Colonic mucosa (tissue), 4 donors: ENCODE measurements at places on chromosomes 13 and 19. TPM values are rescaled to one million over a fixed set of nuclear protein-coding genes. Genes with fewer than 3 reads are reported as not detected.

SPACA4 gene
- not detected for total RNA-seq

SIGLEC10 gene
- total RNA-seq, result 1.4 TPM

KLK13 gene
- total RNA-seq, result not detected

PGLYRP2 gene
- not detected for total RNA-seq

RUBCNL gene
- 29.1 TPM for total RNA-seq

FAM83E gene
- total RNA-seq, result 150 TPM

ATP4B gene
- total RNA-seq, result not detected

GIPR gene
- total RNA-seq, result 8.3 TPM

GRK1 gene
- total RNA-seq, result 0.10 TPM

CYP4F3 gene
- total RNA-seq, result 7.8 TPM

DNA sequence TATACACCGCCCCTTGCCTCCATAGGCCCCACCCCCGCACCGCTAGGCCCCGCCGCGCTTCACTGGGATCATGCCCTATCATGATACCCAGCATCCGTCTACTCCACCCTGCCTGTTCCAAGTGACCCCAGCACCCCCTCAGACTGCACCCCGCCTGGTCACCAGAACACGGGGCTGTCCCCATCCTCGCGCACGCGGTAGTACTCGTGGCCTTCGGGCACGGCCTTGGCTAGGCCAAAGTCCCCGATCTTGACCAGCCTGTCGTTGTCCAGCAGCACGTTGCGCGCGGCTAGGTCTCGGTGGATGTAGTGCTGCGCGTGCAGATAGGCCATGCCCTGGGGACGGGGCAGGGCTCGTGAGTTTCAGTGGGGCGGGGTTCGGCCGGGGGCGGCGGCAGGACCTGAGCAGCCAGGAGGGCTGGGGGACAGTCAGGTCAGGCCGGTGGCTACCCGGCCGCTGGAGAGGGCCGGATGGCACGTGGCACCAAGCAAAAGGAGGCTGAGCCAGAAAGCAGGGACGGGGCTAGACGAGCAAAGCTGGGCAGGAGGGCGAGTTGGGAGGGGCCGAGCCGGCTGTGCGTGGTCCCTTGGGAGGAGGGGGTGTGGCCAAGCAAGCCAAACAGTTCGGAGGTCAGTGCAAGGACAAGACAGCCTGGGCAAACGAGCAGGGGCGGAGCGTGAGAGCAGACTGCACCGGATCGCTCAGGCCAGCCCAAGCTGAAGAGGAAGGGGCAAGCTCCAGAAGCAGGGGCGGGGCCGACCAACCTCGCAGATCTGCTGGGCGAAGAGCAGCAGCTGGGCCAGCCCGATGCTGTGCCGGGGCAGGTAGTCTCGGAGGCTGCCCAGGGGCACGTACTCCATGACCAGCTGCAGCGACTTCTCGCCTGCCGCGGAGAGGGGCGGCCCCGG is 13.6 kb upstream of the ICAM3 start:
- H3K36me3 ChIP-seq, result peaks cover 14% of the 10 kb centered on the region
- no peaks in the 10 kb centered on the region for H3K27me3 ChIP-seq
- no peaks in the 10 kb centered on the region for H3K4me1 ChIP-seq
- H3K4me3 ChIP-seq, result no peak overlapping the region
- DNase-seq, result peak; percentile 31

GRCh38 chr19:37933937-37934358 is 26.9 kb downstream of the SIPA1L3 start:
- H3K27ac ChIP-seq, result peak overlapping the region; percentile 88
- H3K36me3 ChIP-seq, result no peaks in the 10 kb centered on the region
- peaks cover 21% of the 10 kb centered on the region for H3K4me1 ChIP-seq
- no peak overlapping the region for H3K4me3 ChIP-seq
- no peaks in the 10 kb centered on the region for H3K27me3 ChIP-seq

DNA sequence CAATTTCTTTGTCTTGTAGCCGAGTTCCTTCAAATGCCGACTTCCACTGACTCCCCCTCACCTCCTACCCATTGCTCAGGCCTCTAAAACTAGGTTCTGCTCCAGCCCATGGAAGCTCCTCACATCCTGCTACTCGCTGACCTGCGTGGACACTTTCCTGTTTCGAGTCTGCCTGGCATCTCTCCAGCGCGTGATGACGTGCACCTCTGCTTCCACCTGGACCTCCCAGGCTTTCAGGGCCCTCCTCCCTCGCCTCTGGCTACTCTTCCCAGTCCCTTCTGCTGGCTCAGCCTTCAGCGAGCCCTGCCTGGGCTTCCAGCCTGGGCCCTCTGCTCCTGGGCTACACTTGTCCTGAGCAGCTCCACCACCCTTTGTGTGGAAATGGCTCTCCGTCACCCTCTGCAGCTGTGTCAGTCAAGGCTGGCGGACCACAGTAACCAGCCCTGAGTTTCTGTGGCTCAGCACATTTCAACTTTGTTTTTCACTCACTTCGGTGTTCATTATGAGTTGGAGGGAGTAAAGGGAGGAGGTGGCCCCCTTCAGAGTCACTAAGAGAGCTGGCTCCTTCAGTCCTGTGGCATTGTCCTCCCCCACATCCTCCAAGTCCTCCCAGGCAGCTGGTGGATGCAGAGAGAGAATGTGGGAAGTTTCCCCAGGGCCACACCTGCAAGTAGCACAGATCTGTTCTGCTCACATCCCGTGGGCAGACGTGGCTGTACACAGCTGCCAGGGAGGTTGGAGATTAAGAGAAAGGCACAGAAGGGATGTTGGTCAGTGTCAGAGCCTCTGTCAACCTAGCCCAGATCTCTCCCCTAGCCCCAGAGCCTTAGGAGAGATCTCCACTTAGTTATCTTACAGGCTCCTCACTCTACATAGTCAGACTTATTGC is 49.4 kb downstream of the SERP2 start:
- DNase-seq, result no peak
- no peaks in the 10 kb centered on the region for H3K36me3 ChIP-seq
- no peaks in the 10 kb centered on the region for H3K4me1 ChIP-seq
- H3K4me3 ChIP-seq, result no peak overlapping the region
- no peak overlapping the region for H3K27ac ChIP-seq

- H3K27ac ChIP-seq, result no peak overlapping the region
- H3K4me3 ChIP-seq, result no peak overlapping the region
- DNase-seq, result peak; percentile 47
- H3K36me3 ChIP-seq, result no peaks in the 10 kb centered on the region
These were observed 315.9 kb downstream of the ATP8A2 start for GRCh38 chr13:25687471-25688225.

- no peaks in the 10 kb centered on the region for H3K36me3 ChIP-seq
- no peak overlapping the region for H3K27ac ChIP-seq
- no peaks in the 10 kb centered on the region for H3K4me1 ChIP-seq
- H3K4me3 ChIP-seq, result no peak overlapping the region
- no peak for DNase-seq
- H3K27me3 ChIP-seq, result no peaks in the 10 kb centered on the region
These were observed 50.3 kb upstream of the CYP2A7 start for GRCh38 chr19:40932008-40932959.

- H3K27ac ChIP-seq, result no peak overlapping the region
- H3K36me3 ChIP-seq, result peaks cover 9% of the 10 kb centered on the region
- no peaks in the 10 kb centered on the region for H3K27me3 ChIP-seq
- H3K4me1 ChIP-seq, result no peaks in the 10 kb centered on the region
These were observed 47.7 kb downstream of the ZNF557 start for GRCh38 chr19:7117248-7117647.

GRCh38 chr13:107379407-107380155 is 811.6 kb upstream of the ARGLU1 start:
- no peak overlapping the region for H3K27ac ChIP-seq
- no peaks in the 10 kb centered on the region for H3K36me3 ChIP-seq
- DNase-seq, result no peak
- no peaks in the 10 kb centered on the region for H3K27me3 ChIP-seq
- no peaks in the 10 kb centered on the region for H3K4me1 ChIP-seq

DNA sequence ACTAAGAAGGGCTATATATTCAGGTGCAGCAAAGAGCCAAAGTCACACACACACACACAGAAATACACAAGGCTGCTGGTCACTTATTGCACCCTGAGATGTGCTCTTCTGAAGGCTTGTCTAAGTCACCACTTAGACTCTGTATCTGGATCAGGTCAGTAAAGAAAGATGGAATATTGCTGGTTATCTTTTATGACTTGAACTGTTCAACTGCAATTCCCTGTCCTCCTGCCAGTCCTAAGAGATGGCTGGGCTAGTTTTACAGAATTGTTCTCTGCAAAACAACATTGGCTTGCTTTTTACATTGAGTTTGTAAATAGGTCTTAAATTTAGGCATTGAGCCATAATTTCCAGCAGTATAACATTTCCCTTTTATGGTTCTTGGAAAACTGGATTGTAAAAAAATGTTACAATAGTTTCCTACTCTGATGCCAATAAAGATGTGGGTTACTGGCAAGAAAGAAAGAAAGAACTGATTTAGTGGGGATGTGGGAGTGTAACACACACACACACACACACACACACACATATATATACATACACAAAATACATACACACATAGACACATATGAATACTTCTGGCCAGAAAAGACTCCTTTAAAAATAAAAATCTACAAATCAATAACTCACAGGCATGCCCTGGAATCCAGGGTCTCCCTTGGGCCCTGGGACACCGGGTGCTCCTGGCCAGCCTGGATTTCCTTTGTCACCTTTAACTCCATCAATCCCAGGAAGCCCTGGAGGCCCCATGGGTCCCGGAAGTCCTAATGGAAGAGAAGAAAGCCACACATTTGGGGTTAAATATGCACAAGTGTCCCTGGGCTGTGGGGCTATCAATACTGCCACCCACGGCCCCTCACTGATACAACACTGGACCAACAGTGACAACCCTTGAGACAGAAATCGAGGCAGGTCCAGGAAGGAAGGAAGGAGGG is 137.7 kb downstream of the COL4A1 start:
- H3K27ac ChIP-seq, result no peak overlapping the region
- no peak overlapping the region for H3K4me3 ChIP-seq
- no peaks in the 10 kb centered on the region for H3K27me3 ChIP-seq

- no peaks in the 10 kb centered on the region for H3K36me3 ChIP-seq
- no peak for DNase-seq
- H3K27ac ChIP-seq, result no peak overlapping the region
- no peak overlapping the region for H3K4me3 ChIP-seq
- H3K27me3 ChIP-seq, result no peaks in the 10 kb centered on the region
These were observed 2193.1 kb downstream of the PCDH9 start for GRCh38 chr13:65036999-65037398.

- no peak overlapping the region for H3K4me3 ChIP-seq
- no peak for DNase-seq
- no peak overlapping the region for H3K27ac ChIP-seq
- no peaks in the 10 kb centered on the region for H3K36me3 ChIP-seq
- no peaks in the 10 kb centered on the region for H3K27me3 ChIP-seq
- H3K4me1 ChIP-seq, result no peaks in the 10 kb centered on the region
These were observed 27.3 kb upstream of the IRS2 start for GRCh38 chr13:109813663-109814062.

- H3K4me3 ChIP-seq, result no peak overlapping the region
- DNase-seq, result no peak
- no peak overlapping the region for H3K27ac ChIP-seq
- H3K36me3 ChIP-seq, result no peaks in the 10 kb centered on the region
These were observed 47.8 kb upstream of the C13orf46 start for GRCh38 chr13:114021464-114022308.

DNA sequence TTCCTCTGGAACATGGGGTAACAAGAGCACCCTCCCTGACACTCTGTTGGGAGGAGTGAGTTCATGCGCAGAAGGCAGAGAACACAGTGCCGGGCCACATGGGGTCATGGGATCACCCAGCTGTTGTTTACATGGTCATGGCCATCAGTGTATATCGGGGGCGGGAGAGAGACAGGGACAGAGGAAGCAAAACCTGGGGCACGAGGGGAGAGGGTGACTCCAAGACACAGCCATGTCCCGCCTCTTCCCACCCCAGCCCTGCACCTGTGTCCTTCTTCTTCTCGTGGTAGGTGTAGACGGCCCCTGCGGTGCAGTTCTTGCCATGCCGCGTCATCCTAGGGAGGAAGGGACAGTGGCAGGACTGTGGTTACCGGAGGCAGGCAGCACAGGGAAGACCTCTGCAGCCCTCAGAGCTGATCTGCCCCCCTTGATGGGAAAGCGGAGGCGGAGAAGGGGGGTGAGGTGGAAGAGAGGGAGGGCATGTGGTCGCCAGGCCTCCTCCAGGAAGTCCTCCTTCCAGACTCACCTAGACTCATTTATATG is 19.9 kb downstream of the NOSIP start:
- no peak for DNase-seq
- peak overlapping the region; percentile 93 for H3K27ac ChIP-seq
- H3K4me1 ChIP-seq, result peaks cover 28% of the 10 kb centered on the region
- no peaks in the 10 kb centered on the region for H3K36me3 ChIP-seq
- no peaks in the 10 kb centered on the region for H3K27me3 ChIP-seq
- H3K4me3 ChIP-seq, result no peak overlapping the region

DNA sequence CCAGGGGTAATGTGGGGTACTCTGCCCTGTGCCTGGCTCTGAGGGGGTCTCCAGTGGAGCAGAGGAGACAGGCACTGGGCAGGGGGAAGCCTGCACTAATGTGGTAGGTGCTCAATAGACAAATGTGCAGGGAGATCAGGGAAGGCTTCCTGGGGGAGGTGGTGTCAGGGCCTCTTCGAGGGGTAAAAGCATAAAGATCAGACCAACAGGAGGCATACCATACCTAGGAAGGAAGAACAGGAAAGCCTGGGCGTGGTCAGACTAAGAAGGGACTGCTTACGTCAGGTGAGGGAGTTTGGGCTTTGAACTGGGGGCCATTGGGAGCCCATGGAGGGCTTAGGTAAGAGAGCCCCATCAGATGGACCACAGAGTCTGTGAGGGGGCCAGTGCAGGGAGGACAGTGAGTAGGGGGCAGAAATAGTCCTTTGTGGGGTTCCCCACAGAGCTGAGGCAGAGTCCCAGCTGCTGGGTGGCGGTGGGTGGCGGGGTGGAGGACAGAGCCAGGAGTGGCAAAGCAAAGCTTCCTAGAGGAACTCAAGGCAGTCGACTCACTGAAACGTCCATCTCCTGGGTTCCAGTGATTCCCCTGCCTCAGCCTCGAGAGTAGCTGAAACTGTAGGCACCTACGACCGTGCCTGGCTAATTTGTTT is 8.8 kb downstream of the PRR36 start:
- DNase-seq, result no peak
- H3K4me3 ChIP-seq, result no peak overlapping the region
- H3K27ac ChIP-seq, result no peak overlapping the region
- H3K4me1 ChIP-seq, result peaks cover 12% of the 10 kb centered on the region
- H3K27me3 ChIP-seq, result peaks cover 33% of the 10 kb centered on the region

GRCh38 chr13:40438022-40438680 is 228.3 kb downstream of the FOXO1 start:
- no peaks in the 10 kb centered on the region for H3K36me3 ChIP-seq
- no peaks in the 10 kb centered on the region for H3K4me1 ChIP-seq
- H3K27me3 ChIP-seq, result no peaks in the 10 kb centered on the region
- H3K27ac ChIP-seq, result no peak overlapping the region
- no peak for DNase-seq

- no peak overlapping the region for H3K4me3 ChIP-seq
- no peak overlapping the region for H3K27ac ChIP-seq
- H3K36me3 ChIP-seq, result no peaks in the 10 kb centered on the region
- DNase-seq, result no peak
- H3K4me1 ChIP-seq, result no peaks in the 10 kb centered on the region
- no peaks in the 10 kb centered on the region for H3K27me3 ChIP-seq
These were observed 9.1 kb upstream of the SERTAD3 start for GRCh38 chr19:40453151-40453735.

- DNase-seq, result no peak
- H3K27me3 ChIP-seq, result no peaks in the 10 kb centered on the region
These were observed 7.9 kb downstream of the RBM26 start for GRCh38 chr13:79398127-79398526.
